Stimulated activated CD4-positive, alpha-beta T cell treated with anti-CD3 and anti-CD28 coated beads, Interleukin-1b, Interleukin-23, amount 100 ng/mL, for 1 hour (primary cell): ENCODE measurements at places on chromosomes 16 and 17.

DNA sequence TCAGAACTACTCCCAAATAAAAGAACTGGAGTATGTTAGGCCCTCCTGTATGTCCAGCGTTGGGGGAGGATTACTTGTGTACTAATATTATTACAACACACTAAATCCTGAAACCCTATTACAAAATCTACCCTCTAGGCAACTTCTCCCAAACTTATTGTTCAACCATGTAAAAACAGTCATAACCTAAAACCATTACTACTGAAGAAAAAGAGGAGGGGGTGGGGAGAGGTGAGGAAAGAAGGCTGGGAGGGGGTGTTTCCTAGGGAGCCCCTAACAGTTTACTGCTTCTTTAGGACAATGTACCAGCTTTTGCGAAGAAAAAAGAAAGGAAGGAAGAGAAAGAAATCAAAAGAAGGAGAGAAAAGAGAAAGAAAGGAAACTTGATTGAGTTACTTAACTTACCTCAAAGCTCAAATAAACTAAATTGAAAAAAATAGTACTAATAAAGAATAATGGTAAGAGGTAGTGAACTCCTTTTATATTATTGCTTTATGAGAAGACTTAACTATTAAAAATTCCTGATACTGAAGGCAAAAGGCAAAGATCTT lies 2.3 kb downstream of the SALL1 start:
- DNase-seq: no peak

- DNase-seq: peak; percentile 56
Observed at GRCh38 chr16:3021449-3022207, 1.5 kb downstream of the TNFRSF12A start.

GRCh38 chr17:30476726-30477082 lies 504 bp upstream of the GOSR1 start:
- DNase-seq: no peak

- no peak for DNase-seq
Observed at GRCh38 chr17:29956225-29956624, 14.8 kb downstream of the EFCAB5 start.

- no peak for DNase-seq
Observed at GRCh38 chr17:12078791-12079190, 58.1 kb downstream of the MAP2K4 start.

DNA sequence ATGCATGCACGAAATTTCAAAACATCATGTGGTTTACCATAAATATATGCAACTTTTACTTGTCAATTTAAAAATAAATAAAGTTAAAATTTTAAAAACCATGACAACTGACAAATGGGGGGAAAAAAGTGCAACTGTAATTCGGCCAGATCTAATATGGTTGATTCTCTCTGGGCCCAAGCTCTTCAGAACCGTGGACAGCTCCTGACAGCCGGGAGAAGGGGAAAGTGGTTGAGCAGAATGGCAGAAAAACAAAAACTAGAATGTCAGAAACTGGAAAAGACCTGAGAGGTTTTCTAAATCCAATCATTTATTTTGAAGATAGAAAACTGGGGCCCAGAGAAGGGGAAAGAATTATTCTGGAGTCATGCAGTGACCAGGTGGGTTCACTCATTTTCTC lies 126.6 kb downstream of the TMEM132E start:
- no peak for DNase-seq

- no peak for DNase-seq
Observed at GRCh38 chr17:67218385-67218950, 26.5 kb downstream of the HELZ start.

GRCh38 chr16:17510567-17510966 lies 39.8 kb upstream of the XYLT1 start:
- DNase-seq: no peak
